ENCODE measurements at places on chromosomes 7 and 10.
A peak's percentile ranks its signal among the peaks of the same experiment; 100 is the strongest.

DNA sequence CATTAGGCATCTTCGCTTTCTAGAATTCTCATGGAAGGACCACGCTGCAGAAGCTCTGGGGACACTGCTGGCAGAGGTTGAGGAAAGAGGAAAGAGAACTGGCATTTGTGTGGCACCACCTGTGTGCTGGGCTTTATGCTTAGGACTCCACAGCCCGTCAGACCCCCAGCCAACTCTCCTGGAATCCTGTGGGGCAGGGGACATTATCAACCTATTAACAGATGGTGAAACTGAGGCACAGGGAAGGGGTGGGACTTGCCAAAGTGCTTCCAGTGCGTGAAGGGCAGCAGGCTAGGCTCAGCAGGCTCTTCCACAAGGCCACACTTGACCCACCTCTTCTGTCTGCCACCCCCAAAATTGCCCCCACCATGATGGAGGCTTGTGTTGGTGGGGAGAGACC is 46.8 kb downstream of the ZCCHC24 start:
- DNase-seq = no peak

- DNase-seq = peak; percentile 93
Observed at GRCh38 chr7:155796381-155797261, 15.6 kb downstream of the SHH start.

DNA sequence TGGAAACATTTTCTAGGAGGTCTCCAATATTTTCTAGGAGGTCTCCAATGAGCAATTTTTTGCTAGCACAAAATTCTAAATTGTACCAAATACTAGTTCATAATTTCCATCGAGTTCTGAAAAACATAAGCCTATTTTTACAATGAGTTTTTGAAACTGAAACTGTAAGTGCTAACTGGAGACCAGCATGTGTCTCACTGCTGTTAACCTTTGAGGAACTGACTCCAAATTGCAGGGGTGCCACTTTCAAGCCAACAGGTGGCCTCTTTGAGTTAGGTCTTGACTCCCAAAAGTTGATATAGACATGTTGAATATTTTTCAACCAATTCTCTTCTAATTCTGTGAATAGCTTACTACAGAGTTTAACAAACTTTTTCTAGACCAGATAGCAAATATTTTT is 58.8 kb downstream of the CAV1 start:
- DNase-seq = peak; percentile 10

- no peak for DNase-seq
Observed at GRCh38 chr10:118669835-118670234, 74.4 kb upstream of the PRLHR start.

- no peak for DNase-seq
Observed at GRCh38 chr7:27944643-27945042, 204.7 kb downstream of the TAX1BP1 start.

DNA sequence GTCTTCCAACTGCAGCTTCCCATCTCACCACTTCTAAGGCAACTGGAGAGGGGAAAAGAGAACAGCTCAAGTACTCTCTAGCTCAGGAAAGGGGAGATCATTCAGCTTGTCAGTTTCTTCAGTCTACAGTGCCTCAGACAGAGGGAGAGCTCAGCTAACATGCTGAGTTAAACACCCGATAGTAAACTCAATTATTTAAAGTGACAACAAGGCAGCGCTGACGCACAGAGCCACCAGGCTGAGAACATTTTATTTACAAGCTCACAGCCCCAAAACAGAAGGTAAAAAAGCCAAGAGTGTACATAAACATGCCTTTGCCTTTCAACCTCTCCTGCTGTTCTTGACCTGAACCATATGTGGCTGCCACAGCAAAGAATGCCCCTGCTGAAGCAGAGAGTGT is 10.1 kb upstream of the CUZD1 start:
- DNase-seq = no peak
